ENCODE measurements at places on chromosomes 5 and 9.

GRCh38 chr9:112110777-112111113, 64.4 kb downstream of the SUSD1 start:
- DNase-seq = no peak

DNA sequence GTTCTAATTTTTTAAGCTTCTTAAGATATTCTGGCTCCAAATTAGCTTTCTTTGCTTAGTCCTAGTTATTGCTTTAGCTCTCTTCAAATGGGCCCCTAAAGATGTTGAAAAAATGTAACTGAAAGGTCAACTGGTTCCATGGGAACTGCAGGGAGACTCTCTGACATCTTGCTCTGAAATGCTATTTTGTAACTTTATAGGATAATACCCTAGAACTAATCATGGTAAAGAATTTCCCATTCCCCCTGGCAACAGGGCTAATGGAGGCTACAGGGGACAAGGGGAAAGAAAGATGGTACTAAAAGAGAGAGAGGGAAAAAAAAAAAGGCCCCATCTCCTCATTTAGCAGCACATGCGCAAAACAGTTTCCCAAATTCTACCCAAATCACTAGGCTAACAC, 39.4 kb downstream of the SIL1 start:
- no peak for DNase-seq

GRCh38 chr5:138664276-138664943, 88.8 kb upstream of the CTNNA1 start:
- no peak for DNase-seq

DNA sequence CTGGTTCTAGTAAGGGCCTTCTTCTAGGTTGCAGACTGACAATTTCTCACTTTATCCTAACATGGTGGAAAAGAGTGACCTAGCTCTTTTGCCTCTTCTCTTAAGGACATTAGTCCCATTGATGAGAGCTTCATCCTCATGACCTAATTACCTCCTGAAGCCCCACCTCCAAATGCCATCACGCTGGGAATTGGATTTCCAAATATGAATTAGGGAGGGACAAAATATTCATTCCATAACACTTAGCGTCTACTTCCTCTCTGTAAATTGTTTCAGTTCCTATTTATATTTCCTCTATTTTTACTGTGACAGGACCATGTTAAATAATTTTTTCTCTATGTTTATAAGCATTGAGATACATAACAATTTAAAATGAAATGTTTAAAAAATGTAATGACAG, 408.8 kb downstream of the CDH10 start:
- no peak for DNase-seq

GRCh38 chr5:78667461-78668103, 19.0 kb upstream of the LHFPL2 start:
- DNase-seq = no peak
